ENCODE measurements at places on chromosomes 7 and 10. TPM values are rescaled to one million over a fixed set of nuclear protein-coding genes. Genes with fewer than 3 reads are reported as not detected.
A peak's percentile ranks its signal among the peaks of the same experiment; 100 is the strongest.

Gene GPR15LG
- not detected for total RNA-seq

DNA sequence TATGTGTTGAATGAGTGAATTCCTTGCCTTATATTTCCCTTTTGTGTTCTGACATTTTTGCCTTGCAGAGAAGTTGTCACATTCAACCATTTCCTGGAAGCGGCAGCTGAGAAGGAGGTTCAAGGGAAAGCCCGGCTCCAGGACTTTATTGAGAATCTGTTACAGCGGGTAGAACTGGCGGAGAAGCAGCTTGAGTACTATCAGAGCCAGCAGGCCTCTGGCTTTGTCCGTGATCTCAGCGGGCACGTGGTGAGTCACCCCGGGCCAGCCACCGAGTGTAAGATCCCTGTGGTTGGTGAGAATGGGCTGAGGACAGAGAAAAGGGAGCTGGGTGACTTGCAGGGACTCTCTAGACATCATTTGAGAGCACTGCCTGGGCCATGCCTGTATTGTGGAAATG is 14.2 kb downstream of the ZNF365 start:
- DNase-seq: no peak

- peak; percentile 93 for DNase-seq
These were observed 95.4 kb downstream of the ZRANB1 start for GRCh38 chr10:125037145-125037877.

DNA sequence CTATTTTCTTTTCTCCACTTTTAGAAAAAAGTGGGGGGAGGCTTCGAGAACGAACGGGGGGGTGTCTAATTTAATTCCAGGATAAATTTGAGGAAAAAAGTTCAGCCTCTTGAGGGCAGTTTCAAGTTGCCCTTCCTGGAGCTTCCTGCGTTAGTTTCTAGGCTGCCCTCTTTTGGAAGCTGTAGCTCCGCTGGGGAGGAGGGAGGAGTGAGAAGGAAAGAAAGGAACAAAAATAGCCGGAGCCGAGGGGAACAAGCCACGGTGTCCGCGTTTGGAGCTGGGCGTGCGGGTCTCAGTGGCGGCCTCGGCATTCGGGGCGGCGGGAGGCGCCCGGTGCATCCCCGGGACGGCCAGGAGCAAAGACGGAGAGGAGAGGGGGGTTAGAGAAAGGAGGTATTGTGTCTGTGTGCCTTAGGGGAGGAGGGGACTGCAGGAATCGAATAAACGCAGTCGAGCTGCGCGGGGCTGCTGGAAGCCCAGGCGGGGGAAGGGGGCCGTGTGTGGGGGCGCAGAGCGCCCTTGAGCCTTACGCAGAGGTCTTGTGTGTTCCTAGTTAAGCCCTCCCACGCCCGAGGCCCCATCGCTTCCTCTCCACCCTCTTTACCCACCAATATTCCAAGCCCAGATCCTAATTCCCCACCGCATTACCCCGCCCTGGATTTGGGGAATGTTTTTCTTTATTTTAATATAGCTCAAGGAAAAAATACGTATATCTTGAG is 2.0 kb upstream of the TNRC18 start:
- peak; percentile 90 for DNase-seq

- no peak for DNase-seq
These were observed 2.0 kb downstream of the JAZF1 start for GRCh38 chr7:28178599-28178998.

Gene TMEM139
- total RNA-seq: not detected

- DNase-seq: peak; percentile 87
These were observed 55.1 kb downstream of the CYCS start for GRCh38 chr7:25069900-25070443.
